Activated CD4-positive, alpha-beta T cell treated with anti-CD3 and anti-CD28 coated beads, Interleukin-2, amount 50 U/mL, for 24 hours (primary cell): ENCODE measurements at places on chromosomes 5 and 9.

- no peak for DNase-seq
These were observed 1.7 kb downstream of the ADRA1B start for GRCh38 chr5:159917994-159918393.

DNA sequence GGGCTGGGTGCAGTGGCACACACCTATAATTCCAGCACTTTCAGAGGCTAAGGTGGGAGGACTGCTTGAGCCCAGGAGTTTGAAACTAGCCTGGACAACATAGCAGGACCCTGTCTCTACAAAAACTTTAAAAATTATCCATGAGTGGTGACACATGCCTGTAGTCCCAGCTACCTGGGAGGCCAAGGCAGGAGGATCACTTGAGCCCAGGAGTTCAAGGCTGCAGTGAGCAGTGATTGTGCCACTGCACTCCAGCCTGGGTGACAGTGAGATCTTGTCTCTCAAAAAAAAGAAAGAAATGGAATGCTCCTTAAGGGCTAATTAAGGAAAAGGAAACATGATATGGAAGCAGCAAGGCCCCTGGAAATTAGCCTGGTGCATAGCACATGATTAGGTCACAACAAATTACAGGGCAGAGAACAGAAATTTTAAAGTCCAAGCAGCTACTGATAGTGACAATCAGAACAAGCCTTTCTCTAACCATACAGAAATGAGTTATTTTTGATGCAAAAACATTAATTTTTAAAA lies 19.5 kb downstream of the ANKH start:
- no peak for DNase-seq

DNA sequence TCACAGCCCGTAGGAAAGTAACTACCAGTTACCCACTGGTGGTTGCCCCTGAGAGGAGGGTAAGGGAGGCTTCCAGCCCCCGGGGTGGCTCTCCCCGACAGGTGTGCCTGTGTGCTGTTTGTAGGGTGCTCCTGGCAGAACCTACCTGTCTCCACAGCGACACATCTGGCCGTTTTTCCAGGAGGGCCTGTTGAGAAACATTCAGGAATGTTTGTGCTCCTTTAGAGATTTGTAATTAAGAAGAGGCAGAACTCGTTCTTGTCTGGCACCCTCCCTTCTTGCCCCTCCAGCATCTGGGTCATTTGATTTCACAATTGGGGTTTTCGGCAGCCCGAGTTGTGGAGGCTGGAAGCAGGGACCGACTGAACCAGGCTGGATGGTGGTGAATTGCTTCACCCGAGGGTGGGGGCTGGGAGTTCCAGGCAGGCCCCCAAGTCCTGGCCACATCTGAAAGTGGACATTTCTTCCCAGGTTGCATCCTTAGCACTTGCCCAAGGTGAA lies 74.2 kb downstream of the WWC1 start:
- DNase-seq = no peak

- DNase-seq = no peak
These were observed 24.6 kb downstream of the MED10 start for GRCh38 chr5:6353602-6354302.

- DNase-seq = no peak
These were observed 35.1 kb upstream of the NANS start for GRCh38 chr9:98021306-98022040.

DNA sequence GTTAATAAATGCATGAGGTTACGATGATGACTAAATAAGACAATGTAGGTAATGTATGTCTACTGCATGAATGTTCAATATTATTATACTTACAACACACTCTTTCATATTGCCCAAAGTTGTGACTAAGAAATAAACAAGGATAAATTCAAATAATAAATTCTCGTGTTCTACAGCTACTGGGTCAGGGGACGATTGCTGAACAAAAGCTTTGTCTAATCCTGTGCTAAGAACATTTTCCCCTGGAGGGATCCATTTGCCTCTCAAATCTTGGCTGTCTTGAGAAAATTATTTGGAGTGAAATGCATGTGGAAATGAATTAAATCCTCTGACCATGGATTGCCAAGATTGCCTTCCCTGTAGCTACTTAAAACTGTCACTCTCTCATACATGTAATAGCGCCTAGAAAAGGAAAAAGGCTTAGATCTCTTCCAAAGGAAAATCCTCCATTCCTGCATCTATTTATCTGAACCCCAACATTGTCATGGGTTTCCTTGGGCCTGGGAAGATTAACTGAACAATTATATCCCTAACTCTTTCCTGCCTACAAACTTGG lies 893.8 kb upstream of the ACO1 start:
- no peak for DNase-seq

GRCh38 chr9:113222482-113222841 lies 1.1 kb downstream of the SLC31A1 start:
- no peak for DNase-seq

DNA sequence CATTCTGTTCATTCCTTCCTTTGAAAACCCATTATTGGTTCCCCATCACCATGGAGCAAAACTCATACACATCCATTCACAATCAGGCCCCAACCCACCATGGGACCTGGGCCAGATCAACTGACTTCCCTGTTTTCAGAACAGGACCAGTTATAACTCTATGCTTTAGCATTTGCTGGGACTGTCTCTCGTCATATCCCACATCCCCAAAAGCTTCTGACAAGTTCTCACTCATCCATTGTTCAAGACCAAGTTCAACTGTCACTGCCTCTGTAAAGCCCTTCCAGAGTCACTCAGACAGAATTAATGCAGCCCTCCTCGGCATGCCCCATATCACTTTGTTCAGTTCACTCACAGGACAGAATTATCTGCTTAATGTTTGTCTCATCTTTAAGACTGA lies 4.0 kb downstream of the FAM169A start:
- no peak for DNase-seq

GRCh38 chr5:173001229-173001841 lies 17.8 kb downstream of the ATP6V0E1 start:
- no peak for DNase-seq

DNA sequence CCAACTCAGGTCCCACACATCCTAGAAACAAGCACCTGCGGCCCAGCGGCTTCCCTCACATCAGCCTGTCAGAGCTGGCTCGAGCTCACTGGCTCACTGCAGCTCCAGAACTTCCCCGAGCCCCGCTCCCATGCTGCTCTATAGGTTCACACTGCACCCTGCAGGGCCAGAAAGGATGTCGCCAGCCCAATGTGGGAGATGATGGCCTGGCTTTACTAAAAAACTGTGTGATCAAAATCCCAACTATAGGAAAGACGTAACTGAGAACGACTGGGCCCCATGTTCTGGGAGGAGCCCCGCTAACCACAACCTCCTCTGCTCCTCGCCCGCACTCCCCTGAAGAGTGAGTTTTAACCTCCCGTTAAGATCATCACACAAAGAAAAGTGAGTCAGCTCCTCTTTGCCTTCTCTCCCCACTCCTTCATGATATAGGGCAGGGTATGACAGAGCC lies 4.6 kb downstream of the SURF4 start:
- DNase-seq = no peak

- DNase-seq = no peak
These were observed 8.9 kb downstream of the HAVCR1 start for GRCh38 chr5:157050050-157050449.

DNA sequence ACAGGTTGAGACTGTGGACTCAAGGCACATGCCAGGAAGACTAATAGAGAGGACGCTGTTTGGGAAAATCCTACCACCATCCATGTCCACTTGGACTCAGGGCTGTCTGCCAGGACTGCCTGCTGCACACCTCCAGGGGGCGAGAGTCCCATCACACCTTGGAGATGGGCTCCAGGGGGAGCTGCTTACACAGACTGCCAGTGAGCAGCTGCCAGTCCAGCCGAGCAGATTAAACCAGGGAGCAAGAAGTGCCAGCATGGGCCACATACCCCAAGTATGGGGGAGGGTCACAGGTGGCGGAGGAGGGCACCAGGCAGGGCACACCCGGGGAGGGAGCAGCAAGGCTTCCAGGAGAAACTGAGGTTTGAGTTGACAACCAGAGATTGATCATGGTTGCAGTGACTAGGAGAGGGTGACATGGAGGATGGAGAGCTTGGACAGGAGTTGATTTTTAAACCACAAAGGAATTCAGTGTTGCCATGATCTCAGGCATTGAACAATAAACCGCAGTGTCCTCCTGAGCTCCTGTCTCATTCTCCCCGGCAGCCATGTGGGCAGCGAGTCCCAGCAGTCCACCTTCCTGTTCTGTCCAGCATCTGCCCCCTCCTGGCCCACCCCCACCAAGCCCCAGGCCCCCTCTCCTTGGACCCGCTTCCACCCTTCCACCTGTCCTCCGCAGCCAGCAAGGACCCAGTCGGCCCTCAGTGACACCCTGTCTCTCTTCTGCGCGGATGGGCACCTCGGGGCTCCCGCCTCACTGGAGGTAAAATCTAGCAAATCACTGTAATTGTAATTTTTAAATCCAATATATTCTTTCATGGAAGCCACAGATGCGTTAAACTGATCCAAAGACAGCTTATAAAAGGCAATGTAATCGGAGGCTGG lies 3.1 kb upstream of the VAV2 start:
- no peak for DNase-seq

- no peak for DNase-seq
These were observed 312.4 kb upstream of the PIK3R1 start for GRCh38 chr5:67903121-67903520.

DNA sequence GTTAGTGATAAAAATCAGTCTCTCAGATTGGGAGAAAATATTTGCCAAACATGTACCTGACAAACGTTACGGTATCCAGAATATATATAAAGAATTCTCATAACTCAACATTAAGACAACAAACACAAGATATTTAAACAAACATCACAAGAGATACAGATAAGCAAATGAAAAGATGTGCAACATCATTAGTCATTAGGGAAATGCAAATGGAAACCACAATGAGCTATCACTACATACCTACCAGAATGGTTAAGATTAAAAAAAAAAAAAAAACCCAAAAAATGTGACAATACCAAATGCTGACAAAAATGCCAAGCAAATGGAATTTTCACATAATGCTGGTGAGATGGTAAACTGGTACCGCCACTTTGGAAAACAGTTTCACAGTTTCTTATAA lies 15.4 kb downstream of the CERT1 start:
- no peak for DNase-seq

GRCh38 chr5:87347272-87347671 lies 65.5 kb downstream of the CCNH start:
- DNase-seq = no peak

DNA sequence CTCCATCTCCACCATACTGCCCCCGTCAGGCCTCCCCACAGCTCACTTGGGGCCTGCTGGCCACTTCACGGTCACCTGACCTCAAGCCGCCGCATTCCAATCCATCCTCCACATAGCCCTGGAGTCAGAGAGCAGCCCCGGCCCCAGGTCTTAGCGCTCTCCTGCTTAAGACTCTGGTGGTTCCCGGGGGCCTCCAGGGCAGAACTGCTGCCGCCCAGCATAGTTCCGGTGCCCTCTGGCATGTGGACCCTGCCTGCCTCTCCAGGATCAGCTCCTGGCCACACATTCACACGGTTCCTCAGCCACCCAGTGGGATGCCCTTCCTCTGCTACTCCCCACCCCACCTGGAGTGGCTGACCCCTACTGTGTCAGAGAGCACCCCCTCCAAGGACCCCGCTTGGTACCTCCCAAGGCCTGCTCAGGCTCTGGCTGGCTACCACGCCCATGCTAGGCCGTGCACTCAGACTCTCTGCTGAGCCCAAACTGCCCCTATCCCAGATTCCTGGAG lies 8.7 kb downstream of the PHYKPL start:
- no peak for DNase-seq

- DNase-seq = no peak
These were observed 280.6 kb downstream of the EBF1 start for GRCh38 chr5:158819095-158819494.

DNA sequence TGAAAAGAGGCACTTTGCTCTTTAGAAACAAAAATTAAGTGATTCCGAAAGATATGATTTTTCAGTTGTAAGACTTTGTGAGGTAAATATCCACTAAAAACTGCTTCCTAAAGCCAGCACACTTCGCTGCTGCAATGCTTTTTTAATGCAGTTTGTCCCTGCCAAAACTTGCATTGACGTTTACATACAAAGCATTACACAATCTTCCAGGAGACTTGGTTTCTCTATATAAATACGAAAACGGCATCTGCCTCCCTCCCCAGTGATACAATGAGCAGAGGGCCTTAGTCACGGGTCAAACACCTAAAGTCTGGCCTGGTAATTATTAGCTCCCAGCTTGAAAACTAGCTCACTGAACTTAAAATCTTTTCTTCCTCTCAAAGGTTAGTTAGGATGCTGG lies 170.7 kb downstream of the TSSK1B start:
- DNase-seq = no peak

GRCh38 chr9:115004545-115004944 lies 74.2 kb upstream of the TNFSF8 start:
- DNase-seq = no peak

GRCh38 chr5:93330506-93330905 lies 250.5 kb downstream of the NR2F1-AS1 start:
- no peak for DNase-seq

DNA sequence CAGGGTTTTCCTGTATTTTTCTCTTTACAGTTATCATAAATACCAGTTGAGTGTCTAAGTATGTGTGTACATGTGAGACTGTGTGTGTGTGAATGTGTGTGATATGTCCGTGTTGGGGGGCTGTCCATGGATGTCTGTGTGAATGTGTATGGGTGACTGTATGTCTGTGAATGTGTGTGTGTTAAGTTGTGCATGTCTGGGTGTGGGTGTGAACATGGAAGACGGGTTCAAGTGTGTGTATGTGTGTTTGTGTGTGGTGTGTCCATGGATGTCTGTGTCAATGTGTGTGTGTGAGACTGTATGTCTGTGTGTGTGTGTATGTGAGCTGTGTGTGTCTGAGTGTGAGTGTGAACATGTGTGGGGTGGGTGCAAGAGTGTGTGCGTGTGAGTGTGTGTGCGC lies 55.0 kb downstream of the VAV2 start:
- DNase-seq = no peak

GRCh38 chr5:170540271-170540670 lies 36.5 kb downstream of the KCNIP1 start:
- DNase-seq = no peak

GRCh38 chr5:142320851-142321560 lies 3.8 kb downstream of the SPRY4 start:
- DNase-seq = no peak

GRCh38 chr9:118529624-118530214 lies 825.5 kb downstream of the TLR4 start:
- no peak for DNase-seq

GRCh38 chr9:123871781-123872180 lies 58.1 kb downstream of the DENND1A start:
- no peak for DNase-seq

DNA sequence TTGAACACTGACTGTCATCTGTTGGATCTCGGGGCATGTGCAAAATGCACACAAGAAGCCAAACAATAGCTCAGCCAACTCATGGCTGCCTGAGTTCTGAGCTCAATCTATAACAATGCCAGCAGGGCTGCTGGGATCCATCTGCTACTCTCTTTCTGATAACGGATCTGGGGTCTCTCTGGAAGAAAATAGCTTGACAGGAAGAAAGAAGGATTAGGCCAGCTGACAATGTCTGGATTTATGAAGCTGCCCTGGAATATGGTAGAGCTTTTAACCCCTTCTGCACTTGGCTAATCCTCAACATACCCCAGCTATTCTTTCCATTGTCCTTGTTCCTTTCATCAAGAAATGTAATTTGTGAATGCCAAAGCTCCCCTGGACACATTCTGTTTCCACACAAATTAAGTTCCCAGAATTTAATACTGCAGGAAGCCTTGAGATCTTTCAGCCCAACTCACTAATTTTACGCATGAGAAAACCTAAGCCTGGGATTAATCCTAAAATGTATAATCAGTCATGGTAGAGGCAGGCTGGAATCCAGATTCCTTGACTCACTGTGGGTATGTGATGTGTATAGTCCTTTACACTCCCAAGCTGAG lies 62.7 kb upstream of the PCA3 start:
- DNase-seq = no peak

GRCh38 chr5:54243483-54244080 lies 66.8 kb downstream of the ARL15 start:
- no peak for DNase-seq

- DNase-seq = no peak
These were observed 143.4 kb downstream of the ATPSCKMT start for GRCh38 chr5:10106285-10106684.
